ENCODE measurements at places on chromosomes 5 and 9.

DNA sequence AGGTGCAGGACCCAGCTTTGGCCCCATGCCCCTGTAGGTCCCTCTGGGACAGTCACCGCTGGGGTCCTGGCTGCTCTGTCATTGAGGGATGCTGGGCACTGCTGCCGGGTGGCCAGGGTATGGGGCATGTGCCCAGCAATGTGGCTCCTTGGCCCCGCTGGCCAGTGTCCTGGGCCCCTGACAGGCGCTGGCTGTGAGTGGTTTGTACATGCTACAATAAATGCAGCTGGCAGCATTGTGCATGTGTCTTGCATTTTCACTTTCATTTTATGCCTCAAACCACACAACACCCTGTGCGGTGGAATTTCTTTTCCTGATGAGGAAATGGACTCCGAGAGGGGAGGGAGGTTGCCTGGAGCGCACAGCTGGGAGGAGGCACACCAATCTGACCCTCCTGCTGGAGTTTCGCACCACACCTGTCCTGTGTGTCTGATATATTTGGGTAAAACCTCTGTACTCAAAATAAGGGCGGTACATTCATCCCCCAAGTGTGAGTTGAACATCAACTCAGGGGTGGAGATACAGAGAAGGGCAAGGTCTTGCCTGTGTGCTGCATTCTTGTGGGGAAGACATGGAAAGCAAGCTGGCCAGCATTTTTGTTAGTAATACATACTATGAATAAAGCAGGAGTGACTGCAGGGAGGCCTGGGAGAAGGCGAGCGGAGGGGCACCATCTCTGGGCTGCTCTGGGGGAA lies 11.7 kb downstream of the TSPAN17 start:
- peak; percentile 85 for DNase-seq

GRCh38 chr5:5078009-5078897 lies 61.9 kb upstream of the ADAMTS16 start:
- no peak for DNase-seq

- DNase-seq, result no peak
These were observed 83.1 kb upstream of the PLPP6 start for GRCh38 chr9:4579001-4579400.

- peak; percentile 15 for DNase-seq
These were observed 90.1 kb upstream of the DMRT1 start for GRCh38 chr9:751137-752051.

DNA sequence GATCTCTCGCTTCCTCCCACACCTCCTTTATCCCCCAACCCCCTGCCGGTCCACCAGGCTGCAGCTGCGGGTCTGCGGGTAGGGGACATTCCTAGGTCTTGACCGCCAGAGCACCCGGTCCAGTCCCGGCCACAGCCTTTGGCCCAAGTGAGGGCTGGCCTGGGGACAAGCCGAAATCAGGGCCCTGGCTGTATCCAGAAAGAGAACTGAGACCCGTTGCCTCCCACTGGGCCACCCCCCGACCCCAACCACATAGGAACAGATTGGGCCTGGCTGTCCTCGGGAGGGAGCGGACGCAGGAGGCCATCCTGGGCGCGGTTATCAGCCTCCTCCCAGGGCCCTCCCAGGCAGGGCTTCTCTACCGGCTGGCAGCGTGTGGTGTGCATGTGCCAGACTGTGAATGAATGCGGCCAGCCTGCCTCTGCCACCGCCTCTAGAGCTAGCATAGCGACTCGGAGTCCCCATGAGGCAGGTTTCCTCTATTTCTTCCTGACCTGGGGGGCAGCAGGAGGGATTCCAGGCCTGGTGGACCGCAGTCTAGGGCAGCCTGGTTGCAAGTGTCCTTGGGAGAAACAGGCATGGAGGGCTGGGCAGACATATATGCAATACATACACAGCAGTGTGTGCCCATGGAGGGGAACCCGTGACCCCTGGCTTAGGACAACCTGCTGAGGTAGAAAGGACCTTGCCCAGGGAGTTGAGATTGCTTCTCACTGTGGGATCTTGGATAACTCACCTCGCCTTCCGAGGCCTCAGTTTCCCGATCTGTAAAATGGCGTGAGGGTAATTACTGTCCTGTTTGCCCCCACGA lies 1.2 kb downstream of the N4BP3 start:
- peak; percentile 25 for DNase-seq

DNA sequence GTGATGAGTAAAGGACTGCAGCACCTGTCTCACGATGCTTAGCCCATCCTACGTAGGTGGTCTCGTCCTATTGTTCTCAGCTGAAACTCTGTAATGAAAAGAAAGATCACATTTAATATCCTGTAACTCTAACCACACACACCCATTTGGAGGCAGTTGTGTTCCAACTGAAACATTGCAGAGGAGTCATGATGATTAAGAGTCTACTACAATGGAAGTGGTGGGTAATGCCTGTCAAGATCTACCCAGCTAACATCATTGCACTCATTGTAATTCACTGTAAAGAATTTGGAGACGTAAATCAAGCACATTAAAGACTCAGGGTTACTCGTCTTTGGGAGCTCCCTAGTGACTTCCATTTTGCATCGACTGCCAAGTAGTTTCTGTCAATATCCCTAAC lies 106.0 kb upstream of the PTPN3 start:
- DNase-seq, result no peak

- DNase-seq, result no peak
These were observed 193.3 kb upstream of the SNX2 start for GRCh38 chr5:122581629-122582028.

DNA sequence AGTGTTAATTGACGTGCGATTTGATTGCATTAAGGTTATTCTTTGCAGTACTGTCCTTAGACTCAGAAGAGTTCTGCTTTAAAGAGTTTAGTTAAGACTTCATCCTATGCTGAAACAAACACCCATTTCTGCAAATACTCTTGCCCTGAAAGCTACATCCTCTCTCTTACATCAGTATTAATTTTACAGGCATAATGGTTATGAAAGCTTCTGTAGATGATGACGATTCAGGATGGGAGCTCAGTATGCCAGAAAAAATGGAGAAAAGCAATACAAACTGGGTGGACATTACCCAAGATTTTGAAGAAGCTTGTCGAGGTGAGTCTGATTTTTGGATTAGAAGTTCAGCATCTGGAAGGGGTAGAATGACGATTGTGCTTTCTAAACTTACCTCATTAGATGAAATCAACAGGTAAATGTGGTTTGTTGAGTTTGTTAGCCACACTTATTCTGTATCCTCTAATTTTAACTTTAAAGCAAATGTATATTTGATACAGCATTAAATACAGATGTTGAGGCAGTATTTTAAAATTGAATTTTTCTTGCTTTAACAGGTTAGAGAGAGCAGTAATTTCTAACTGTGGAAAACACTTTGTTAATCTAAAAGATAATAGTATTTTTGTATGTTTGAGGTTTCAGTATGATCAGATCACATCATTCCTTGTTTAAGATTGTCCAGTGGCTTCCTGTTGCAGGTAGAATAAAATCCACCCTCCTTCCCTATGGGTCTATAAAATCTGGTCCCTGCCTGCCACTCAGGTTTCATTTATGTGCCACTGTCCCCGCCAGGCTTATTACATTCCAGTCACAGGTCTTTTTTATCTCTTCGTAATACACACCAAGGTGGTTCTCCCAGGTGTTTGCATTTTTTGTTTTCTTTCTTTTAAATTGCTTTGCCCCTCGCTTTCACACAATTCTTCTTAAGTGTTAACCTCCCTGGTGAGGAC lies 1.3 kb downstream of the NAA35 start:
- DNase-seq, result peak; percentile 13

GRCh38 chr5:40594811-40595210 lies 84.9 kb upstream of the PTGER4 start:
- no peak for DNase-seq

DNA sequence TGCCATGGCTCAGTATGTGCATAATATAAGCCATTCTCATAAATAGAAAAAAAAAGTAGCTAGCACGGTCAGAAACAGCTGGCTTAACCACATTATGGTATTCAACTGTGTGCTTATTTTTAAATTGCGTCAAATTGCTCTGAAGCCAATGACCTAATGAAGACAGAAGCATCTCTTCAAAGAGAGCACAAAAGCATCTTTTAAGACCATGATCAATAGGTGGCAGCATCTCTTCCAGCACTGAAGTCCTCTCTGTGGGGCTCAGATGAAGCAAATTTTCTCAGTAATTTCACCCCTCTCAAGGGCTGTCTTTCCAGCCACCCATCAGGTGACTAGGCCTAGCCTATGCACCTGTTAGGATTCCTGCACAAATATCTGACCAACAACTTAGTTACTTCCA lies 251.4 kb downstream of the GLIS3 start:
- DNase-seq, result peak; percentile 28

GRCh38 chr5:134099939-134100282 lies 14.6 kb upstream of the TCF7 start:
- no peak for DNase-seq

DNA sequence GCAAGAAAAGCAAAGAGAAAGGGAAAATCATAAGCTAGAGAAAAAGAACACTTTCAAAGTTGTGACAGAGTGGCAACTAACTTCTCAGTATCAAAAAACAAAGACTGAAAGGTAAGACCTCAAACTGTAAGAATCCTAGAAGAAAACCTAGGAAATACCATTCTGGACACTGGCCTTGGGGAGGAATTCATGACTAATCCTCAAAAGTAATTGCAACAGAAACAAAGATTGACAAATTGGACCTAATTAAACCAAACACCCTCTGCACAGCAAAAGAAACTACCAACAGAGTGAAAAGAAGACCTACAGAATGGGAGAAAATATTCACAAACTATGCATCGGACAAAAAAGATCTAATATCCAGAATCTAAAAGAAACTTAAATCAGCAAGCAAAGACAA lies 79.1 kb downstream of the FEM1C start:
- DNase-seq, result no peak

DNA sequence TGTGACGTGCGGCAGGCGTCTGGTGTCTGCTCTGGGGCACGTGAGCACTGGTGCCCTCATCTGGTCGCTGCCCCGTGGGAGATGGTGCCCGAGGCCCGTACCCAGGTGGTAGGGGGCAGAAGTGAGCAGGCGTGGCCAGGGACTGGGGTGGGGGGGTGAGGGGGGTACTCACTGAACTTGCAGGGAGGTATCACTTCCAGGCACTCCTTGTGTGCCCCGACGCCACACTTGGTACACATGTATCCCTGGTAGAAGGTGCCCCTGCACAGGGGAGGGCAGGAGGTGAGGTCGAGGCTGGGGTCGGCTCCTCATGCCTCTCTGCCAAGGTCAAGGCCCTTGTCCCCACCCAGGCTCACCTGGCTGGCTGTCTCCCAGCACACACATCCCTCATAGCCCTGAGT lies 45.2 kb upstream of the SARDH start:
- DNase-seq, result no peak

DNA sequence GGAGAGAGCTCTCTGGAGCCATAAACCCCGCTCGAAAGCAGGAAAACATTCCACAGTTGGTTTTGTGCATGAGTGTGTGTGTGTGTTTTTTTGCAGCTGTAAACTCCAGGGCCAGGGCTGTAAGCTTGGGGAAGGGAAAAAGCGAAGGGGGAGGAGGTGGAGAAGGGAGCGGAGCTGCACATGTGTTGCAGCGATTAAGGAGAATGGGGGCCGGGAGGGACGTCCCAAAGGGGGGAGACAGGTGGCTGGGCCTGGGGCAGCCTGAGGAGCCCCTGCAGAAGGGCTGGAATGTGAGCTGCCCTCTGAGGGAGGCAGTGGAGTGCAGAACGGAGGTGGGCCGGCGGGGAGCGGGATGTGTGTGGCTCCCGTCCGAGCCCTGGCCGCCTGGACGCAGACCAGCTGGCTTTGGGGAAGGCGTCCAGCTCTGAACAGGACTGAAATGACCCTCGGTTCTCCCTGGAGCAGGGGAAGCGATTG lies 2.7 kb upstream of the MYMK start:
- no peak for DNase-seq

GRCh38 chr5:93590493-93590892 lies 7.5 kb downstream of the NR2F1 start:
- DNase-seq, result no peak

- DNase-seq, result peak; percentile 7
These were observed 53.5 kb downstream of the PPP2R2B start for GRCh38 chr5:146825033-146825432.

DNA sequence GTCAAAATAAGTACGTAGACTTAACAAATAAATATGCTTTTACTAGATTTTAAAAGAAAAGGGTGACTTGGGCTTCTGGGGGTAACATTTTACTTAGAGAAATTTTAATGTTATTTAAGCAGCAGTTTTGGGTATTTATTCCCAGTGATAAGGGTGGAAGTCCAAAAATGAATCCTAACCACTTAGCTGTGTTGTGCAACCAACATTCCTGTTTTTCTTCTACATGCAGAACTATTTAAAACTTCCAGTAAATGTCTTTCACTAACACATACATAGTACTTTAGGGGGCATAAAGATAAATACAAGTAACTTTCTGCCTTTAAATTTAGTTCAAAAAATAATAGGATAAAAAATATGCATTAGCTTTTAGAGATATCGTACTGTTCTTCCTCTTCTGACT lies 436.7 kb downstream of the CTNND2 start:
- DNase-seq, result no peak

- no peak for DNase-seq
These were observed 190.7 kb downstream of the CCDC171 start for GRCh38 chr9:15743512-15743911.

GRCh38 chr9:90306158-90306557 lies 336.5 kb downstream of the DIRAS2 start:
- no peak for DNase-seq

GRCh38 chr5:170638454-170639220 lies 134.8 kb downstream of the KCNIP1 start:
- peak; percentile 26 for DNase-seq

DNA sequence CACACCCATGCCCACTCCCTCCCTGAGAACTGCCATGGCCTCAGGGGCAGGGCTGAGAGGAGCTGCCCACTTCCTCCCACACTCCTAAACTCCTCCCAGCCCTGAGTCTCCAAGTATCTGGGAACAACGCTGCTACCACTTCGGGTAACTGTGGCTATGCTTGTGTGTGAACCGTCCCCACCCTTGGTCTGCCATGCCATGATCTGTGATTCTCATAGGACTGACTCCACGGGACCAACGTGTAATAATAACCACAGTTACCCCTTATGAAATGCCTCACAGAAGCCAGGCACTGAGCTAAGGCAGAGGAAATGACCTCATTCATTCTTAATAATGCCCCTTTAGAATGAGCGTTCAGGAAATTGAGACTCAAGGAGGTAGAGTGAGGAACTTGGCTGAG lies 103.9 kb upstream of the SMIM23 start:
- DNase-seq, result peak; percentile 16

DNA sequence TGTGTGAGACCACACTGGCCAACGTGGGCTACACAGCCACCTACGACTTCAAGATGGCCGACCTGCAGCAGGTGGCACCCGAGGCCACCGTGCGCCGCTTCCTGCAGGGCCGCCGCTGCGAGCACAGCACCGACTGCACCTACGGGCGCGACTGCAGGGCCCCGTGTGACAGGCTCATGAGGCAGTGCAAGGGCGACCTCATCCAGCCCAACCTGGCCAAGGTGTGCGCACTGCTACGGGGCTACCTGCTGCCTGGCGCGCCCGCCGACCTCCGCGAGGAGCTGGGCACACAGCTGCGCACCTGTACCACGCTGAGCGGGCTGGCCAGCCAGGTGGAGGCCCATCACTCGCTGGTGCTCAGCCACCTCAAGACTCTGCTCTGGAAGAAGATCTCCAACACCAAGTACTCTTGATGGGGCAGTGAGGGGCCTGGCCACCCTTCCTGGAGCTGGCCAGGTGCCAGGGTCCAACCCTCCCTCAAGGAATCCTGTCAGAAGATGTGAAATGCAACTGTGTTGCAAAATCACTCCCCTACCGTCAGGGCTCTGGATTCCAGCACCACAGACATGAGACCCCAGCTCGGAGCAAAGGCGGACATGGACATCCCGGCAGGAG lies 11.1 kb downstream of the DIPK1B start:
- no peak for DNase-seq
